ENCODE measurements at places on chromosomes 11 and 22.

- DNase-seq = no peak
Observed at GRCh38 chr22:40609216-40609615, 27.3 kb downstream of the MRTFA start.

DNA sequence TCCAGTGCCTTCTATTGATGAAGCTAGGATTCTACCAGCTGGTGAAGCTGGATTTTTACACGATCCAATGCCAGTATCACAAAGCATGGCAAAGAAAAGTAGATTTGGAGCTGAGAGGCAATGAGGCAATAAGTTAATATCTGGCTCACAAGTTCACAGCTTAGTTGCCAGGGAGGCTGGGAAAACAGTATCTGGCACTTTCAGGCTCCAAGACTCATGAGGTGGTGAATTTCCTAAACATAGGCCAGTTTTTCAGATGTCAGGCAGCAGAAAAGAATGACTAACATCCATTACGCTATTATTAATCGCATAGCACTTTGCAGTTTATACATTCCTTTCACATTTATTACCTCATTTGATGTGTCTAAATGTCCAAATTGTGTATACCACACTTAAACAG lies 122.7 kb downstream of the GRIA4 start:
- DNase-seq = no peak

GRCh38 chr22:22614065-22614464 lies 30.3 kb upstream of the GGTLC2 start:
- no peak for DNase-seq

DNA sequence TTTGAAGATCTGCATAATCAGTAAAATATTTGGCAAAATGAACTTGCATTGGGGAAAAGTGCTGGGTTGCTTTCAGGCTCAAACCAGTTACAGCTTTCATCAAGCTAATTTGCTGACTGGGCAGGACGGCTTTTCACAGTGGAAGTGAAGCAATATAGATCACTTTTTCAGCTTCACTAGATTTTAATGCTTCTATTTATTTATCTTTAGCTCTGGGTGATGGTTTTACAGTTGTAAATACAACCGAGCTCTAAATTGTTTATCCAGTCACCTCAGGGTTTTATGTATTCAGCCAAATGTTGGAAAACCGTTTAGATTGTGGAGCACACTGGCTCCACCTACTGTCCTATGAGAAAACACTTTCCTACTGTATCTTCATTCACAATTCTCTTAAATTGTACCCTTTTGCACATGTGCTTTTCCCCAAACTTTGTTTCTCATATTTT lies 58.2 kb downstream of the ACER3 start:
- DNase-seq = peak; percentile 78

GRCh38 chr11:133636711-133637355 lies 104.5 kb upstream of the OPCML start:
- DNase-seq = no peak

DNA sequence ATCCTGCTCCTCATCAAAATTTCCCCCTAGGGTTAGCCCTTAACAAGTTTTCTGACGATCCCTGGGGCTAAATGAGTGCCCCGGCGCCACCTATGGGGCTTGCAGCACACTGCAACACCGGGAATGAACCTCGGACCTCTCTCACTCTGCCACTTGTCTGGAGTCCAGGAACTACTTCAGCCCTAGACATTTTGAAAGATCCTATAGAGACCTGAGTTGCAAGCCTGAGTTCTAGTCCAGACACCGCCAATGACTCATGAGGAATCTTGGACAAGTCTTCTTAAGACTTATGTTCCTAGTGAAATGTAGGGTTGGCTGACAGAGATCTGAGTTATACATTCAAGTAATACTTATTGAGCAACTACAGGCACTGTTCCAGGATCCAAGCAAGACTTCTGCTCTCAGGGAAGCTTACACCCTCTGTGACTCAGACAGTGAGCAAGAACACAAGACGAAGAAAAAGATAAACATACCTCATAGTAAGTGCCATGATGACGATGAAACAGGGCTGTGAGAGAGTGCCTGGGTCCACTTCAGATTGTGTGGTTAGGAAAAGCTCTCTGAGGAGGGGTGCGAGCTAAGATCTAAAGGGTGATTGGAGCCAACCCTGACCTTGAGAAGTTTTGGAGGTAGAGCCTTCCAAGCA lies 10.2 kb upstream of the STK33 start:
- peak; percentile 64 for DNase-seq

- DNase-seq = peak; percentile 78
Observed at GRCh38 chr11:65884716-65885092, 3.6 kb downstream of the FIBP start.

DNA sequence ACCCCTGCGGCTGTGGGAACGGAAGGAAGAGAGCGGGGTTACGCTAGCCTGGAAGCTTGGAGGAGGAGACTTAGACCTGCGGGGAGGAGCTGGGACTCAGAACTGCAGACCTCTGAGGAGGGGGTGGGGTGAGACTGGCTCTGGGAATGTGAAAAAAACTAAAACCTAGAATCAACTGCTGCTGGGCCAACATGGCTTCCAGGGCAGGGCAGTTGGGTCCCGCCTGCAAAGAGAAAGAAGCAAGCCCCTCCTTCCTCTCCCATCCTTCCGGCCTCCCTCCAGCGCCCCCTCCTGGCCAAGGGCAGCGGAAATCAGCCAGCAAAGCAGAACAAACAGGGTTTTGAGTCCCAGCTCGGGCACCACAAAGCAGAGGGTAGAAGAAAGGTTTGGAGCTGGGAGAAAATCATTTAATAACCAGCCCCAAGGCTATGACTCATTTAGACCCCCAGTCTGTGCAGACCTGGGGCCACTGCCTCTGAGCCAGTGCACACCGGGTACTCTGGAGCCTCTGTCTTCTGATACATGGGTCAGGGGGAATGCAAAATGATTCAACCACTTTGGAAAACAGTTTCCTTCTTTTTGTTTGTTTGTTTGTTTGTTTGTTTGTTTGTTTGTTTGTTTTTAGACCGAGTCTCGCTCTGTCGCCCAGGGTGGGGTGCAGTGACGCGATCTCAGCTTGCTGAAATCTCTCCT lies 7.3 kb upstream of the NCF4 start:
- peak; percentile 72 for DNase-seq

DNA sequence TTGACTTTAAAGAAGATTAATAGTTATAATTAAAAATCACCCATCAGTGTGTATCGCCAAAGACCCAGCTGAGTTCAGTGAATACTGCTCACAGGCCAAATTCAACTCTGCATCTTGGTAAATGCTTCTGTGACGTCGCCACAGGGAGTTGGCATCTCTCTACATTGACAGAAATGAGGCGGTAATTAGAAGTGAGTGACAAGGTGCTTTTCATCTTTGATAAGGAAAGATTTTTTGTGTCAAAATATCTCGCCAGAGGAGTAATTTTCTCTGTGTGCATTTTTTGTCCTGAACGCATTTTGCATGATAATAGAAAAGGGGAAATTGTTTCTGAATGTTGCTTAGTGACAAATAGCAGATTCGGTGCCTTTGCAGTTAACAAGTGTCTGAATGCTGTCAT lies 345.8 kb downstream of the CNTN5 start:
- no peak for DNase-seq

DNA sequence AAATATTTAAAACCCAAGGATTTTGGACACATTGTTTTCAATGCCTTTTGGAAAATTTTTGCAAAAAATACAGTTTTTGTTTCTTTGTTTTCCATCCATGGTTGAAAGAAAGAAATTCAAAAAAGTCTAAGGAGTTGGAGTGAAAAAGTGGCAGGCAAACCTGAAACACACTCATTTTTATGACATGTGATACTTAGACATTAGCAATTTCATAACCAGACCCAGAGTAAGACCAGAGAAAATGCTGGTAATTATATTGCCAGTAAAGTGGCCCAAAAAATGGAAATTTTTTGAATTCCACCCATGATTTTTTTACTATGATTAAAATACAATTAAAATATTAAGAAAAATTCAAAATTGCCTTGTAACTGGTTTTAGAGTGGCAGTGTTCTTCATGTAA lies 128.2 kb downstream of the SLC17A6 start:
- no peak for DNase-seq

DNA sequence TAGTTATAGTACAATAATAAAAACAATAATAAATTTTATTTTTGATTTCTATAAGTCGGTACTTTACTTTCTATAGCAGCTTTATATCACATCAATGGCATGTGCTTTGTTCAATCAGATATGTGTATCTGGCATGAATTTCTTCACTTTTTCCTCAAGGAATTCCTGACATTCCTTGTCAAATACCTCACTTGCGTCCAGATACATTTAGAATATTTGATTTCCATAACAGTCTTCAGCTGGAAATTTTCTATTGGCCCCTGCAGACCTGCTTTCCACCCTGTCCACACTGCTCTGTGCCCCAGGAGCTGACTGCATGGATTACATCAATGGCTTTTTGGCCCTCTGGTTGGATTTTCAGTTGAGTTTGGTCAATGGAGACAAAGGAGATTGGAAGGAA lies 93.2 kb downstream of the FAR1 start:
- DNase-seq = peak; percentile 15

- no peak for DNase-seq
Observed at GRCh38 chr11:73273222-73273895, 1.2 kb downstream of the P2RY6 start.

DNA sequence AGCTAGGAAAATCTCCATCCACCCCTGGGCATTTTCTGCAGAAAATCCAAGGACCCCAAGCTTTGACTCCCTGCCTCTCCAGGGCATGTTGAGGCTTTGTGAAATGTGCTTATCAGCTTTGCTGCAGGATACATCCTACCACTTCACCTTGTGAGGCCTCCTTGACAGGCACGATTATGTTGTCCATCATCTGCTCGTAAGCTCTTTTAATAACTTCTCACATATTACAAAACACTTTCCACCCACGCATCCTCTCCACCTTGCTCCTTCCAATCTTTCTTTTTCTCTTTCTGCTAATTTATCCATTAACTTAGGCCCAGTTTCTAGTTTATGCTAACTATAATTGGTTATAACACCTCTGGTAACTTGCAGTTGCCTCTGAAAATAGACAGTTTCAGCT lies 147.0 kb upstream of the MTNR1B start:
- no peak for DNase-seq

DNA sequence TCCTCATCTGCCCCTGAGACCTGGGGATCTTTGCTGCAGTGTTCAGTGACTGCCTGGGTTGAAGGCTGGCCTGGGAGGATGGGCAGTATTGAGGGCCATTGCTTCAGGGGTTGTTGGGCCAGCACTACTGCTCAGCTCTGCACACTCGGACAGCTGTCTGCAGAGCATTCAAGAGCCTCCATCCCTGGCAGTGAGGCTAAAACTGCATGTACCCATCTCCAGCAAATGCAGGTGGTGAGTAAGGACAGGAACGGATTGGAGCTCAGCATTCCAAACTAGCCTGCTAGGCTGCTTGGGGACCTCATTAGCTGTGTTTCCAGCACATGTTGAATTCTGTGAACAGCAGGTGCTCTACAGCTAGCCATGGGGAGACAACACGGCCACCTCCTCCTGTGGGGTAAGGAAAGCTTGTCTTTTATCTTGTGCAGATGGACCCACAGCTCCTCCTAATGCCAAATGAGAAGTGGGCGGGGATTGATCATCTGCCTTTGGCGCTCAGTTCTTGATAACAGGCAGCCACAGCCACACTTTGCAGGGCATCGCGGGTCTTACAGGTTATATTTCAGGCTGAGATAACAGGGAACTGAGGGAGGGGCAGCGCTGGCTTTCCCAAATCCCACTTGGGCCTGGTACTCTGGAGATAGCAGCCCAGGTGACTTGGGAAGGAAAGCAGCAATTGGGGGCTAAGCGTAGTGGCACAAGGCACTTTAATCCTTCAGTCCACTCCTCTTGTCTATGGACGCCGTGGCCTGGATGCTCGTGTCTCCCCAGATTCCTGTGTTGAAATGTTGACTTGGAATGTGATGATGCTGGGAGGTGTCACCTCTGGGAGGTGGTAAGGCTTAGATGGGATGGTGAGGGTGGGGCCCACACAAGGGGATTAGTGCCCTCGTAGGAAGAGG lies 254.5 kb upstream of the B3GAT1 start:
- DNase-seq = no peak

GRCh38 chr22:23205339-23206049 lies 25.2 kb downstream of the BCR start:
- DNase-seq = no peak

DNA sequence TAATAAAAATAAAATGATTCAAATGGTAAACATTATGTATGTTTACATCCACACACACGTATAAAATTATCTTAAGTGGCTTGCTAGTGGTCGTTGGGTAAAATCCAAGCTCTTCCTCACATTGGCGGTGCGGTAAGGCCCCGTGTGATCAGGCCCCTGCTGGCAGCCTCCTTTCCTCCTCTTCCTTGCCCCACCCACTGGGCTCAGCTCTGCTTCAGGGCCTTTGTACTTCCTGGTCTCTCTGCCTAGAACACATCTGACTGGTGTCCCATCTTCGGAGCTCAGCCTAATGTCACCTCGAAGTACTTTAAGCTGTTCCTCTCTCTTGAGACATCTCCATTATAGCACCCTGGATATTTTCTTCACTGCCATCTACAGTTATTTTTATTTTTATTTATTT lies 52.8 kb downstream of the OSBP2 start:
- DNase-seq = no peak

GRCh38 chr11:64675450-64676260 lies 47.3 kb downstream of the NRXN2 start:
- DNase-seq = peak; percentile 92

GRCh38 chr11:48024635-48025071 lies 44.3 kb downstream of the PTPRJ start:
- DNase-seq = no peak

DNA sequence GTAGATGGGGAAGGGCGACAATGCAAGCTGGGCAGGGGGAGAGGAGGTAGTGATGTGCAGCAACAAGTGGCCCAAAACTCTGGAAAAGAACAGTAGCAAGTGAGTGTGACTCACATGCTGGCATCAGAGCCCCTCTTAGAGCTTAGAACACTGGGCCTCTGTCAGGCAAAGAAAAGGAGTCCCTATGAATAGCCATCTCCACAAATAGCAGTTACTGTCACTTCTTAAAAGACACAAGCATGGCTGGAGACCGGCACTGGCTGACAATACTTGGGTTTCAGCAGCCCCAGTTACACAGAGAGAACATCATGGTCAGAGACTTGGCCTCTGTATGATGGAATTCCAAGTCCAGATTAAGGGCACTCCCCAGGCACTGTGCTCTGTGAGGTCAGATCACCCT lies 58.2 kb downstream of the PRCP start:
- DNase-seq = no peak

GRCh38 chr22:35921777-35922176 lies 106.8 kb downstream of the RBFOX2 start:
- DNase-seq = peak; percentile 81

DNA sequence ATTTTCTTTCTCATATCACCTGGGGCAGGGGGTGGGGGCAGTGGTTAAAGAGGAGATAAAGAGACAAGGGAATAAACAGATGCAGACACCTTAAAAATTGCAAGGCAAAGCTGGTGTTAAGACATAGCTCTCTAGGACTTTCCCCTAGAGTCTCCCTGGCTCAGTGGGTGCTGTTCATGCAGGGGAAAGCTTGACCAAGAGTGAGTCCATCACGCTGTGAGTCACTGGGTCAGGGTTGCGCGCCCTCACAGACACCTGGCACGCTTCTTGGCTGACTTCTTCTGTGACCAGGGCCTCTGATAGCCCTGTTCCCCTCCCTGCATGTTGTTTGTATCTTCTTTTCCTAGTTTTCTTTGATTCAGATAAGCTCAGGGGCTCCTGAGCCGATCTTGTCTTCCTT lies 31.9 kb downstream of the COMMD9 start:
- no peak for DNase-seq

GRCh38 chr11:78902771-78903507 lies 328.3 kb upstream of the NARS2 start:
- DNase-seq = no peak

All from cardiac muscle cell (in vitro differentiated cells and primary cell).